DMS153 (cell line): ENCODE measurements at places on chromosomes 2 and 18.

DNA sequence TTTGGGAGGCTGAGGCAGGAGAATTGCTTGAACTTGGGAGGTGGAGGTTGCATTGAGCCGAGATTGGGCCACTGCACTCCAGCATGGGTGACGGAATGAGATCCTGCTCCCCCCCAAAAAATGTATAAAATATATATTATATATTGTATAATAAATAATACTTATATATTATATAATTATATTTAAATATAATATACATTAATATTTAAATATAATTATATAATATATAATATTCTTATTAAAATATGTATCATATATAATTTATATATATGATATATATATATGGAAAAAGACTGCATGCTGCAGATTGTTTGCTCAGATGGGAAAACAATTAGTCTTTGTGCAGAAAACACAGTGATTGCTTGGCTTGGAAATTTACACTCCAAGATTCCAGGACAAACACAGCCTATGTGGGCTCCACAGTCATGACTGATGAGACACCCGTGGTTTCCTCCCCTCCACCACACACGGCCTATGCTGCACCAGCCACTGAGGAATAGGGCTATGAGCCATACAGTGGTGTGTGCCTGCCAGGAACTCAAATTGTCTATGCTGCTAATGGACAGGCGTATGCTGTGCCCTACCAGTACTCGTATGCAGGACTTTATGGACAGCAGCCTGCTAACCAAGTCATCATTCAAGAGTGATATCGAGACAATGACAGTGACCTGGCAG lies 30.0 kb downstream of the PMAIP1 start:
- DNase-seq: no peak

DNA sequence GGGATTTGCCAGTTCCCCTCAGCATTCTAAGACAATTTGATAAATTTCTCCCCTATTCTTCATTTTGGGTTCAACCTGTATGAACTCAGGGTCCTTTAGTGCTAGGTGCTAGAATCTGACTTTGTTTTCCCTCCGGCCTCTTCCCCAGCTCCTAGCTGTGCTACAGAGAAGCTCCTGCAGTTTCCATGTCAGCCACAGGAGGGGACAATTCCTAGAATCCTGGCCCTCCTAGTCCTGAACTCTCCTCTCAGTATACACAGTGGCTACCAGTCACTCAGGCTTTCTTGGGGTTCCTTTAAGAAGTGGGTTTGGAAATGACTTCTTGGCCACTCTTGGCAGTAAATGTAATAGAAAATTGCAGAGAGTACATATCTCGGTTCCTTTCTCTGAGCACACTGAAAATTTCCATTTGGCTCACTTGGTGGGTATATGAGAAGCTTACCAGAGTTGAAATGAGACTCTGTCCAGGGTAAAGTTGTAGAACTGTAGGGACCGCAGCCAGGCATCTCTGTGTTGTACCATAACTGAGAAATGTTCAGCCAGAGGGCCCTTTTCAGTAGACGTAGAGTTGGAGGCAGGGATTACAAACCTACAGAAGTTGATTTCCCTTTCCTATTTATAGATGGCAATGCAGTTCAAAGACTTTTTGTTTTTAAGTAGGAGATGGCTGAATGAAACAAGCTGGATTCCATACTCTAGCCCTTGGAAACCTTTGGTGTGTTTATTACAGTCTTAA lies 5.0 kb upstream of the CHST10 start:
- DNase-seq: no peak

DNA sequence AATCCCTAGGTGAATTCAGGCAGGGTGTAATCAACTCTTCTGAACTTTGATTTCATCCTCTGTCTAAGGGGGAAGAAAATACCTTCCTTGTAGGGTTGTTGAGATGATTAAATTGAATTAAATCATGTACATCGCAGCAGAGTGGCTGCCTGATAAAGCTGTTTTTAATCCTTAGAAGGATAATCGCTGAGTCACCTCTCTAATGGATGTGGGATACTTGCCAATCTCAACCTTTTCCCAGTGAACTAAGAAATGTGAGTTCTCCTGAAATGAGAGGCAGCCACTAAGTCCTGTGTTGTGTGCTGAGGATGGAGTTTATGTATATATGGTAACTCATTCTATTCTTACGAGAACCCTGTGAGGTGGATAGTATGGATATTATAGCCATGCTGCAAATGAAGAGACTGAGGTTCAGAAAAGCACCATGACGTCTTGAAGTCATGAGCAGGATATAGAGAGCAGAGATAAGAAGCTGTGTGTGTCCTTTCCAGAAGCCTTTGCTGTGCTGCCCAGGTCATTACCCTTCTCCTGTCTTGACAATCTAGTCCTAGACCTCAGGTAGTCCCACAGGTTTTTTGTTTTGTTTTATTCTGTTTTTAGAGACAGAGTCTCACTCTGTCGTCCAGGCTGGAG lies 93.3 kb downstream of the HNRNPLL start:
- no peak for DNase-seq

DNA sequence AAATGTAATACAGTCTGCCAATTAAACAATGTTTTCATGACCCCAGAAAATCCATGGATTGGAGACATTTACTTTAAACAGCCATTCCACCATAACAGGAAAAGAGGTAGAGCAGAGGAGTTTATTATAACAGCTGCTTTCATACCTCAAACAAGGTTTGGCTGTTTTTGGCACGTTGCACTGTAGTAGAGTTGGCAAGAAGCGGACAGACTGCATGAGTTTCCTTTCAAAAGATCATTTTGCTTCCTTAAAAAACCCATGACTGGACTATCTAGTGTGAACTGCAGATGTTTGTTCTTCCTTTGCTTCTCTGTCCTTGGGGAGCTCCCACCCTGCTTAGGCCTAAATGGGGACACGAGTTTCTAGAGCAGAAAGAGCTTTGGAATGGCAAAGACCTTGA lies 108.5 kb upstream of the THOC1 start:
- no peak for DNase-seq

- DNase-seq: no peak
These were observed 113.5 kb downstream of the FEZ2 start for GRCh38 chr2:36484454-36484853.

DNA sequence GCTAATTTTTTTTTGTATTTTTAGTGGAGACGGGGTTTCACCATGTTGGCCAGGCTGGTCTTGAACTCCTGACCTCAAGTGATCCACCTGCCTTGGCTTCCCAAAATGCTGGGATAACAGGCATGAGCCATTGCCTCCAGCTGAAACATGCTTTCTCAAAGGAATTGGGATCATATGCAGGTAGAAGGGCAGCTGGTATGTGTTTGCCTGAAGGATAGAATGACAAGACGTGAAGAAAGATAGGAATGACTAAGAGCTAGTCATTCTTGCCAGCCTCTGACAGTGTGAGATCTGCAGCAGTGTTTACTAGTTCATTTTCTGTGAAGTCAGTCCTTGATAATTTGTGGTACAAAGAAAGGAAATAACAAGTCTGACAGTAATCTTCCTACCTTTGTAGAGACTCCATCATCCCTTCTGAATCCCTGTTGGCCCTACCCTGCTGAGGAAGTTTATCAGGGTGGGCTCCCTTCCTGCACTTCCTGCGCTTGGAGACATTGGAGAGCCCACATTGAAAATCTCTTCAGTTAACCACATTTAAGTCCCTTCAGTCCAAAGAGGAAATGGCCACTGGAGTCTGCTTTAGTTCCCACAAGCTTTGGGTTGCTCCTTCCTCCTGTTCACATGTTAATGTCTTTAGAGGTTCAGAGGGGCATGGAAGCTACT lies 14.7 kb downstream of the CFLAR start:
- DNase-seq: no peak

DNA sequence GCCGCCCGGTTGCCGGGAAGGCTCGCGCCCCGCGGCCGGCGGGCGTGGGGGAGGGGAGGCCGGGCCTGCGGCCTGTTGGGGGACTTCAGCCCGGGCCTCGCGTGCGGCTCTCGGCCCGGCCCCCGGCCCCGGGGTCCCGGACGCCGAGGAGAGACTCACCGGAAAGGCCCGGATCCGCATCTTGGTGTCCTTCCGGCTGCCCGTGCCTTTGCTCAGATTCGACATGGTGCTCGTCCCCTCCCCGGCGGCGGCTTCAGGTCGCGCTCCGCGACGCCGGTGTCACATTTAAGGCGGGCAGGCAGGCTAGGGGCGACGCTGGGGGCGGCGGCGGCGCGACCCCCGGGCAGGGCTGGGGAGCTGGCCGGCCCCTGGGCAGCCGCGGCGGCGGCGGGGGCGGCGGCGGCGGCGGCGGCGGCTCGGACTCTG lies 365 bp downstream of the CUL3 start:
- DNase-seq: no peak

DNA sequence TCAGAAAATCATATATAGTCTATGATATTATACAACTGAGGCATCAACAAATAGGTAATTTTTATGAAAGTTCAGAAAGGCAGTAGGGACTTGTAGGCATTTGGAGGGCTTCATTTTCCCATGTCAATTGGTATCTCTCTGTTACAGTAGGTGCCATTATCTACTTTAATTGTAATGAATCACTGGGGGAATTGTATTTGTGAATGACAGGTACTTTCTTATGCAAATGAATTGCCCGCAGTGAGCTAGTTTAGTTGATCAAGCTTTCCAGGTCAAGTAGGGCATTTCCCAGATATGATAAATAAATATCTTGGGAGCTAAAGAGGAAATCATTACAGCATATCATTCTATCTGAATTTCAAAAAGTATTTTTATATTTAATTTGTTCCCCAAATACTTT lies 1116.3 kb downstream of the DPP10 start:
- no peak for DNase-seq

DNA sequence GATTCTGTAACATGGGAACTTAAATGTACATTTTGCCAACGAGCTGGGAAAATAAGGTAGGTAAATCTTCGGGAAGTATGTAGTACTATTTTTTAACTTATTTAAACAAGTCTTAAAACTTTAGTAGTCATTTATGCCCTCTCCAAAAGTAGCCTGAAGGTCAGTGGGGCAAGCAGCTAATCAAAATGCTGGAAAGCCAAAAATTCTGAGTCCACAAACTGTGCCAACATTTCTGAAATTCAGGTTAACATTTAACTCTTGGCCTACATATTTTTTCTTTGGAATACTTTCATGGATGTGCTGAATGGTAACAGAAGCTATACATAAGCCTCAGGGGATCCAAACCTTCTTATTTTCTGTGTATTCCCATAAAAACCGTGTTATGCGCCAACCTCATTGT lies 26.3 kb downstream of the WDR75 start:
- DNase-seq: no peak

DNA sequence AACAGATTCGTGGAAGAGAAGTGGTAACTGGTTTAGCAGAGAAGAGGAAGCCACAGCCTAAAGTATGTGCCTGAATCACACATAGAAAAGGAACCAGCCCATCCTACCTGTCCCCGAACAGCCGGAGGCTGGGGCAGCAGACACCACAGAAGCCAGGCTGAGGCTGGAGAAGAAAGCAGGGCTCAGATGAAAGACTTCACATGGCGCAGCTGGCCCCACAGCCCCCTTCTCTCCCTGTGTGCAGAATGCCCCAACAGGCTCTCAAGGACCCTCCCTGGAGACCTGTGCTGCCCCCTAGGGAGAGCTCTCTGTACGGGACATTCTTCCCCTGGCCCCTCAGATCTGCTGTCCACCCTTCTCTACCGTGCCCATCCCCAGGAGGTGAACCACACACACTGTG lies 83.5 kb upstream of the RAB12 start:
- DNase-seq: no peak

DNA sequence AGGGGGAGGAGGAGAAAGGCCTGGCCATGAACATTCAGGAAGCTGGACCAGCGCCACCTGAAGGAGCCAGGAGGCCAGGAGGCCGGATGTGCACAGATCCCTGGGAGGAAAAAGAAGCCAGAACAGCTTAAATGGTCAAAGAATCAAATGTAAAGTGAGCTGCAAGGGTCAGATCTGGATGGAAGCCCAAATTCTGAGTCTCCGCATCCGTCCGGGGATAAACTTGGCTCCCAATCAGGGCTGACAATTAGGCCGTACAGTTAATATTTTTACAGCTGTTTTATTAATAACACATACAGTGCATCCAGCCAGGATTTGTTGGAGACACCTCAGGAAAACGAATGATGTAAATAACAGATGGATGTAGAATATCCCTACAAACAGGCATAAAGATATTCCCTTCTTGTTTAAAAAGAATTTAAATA lies 495.1 kb upstream of the TCF4 start:
- DNase-seq: no peak

GRCh38 chr2:69067866-69068265 lies 54.9 kb downstream of the ANTXR1 start:
- DNase-seq: no peak

DNA sequence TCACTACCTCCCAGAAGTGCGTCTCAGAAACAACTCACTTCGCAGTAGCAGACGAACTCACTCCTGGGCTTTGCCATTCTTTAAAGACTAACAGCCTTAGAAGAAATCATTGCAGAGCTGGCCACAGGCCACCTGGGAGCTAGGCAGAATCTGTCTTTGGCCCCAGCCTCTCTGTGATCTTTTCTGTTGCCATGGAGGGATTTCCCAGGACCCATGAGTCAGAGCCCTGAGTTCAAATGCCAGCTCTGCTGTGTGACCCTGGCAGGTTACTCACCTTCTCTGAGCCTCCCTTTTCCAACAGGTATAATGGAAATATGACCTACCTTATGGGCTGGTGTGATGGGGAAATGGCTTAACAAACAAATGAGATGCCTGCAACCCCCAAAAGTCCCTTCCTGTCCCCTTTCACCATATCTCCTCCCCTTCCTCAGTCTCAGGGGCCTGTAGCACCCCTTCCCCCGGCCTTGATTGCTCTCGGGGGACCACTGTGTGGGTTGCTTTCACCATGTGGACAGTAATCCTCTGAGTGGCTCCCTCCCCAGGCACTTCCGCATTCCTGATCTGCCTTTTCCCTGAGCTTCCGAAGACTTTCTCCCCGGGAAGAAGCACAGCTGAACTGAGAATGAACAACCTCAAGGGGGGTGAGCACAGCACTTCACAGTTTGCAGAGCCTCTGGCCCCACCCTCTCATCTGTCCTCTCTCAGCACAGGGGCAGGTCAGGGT lies 34.0 kb upstream of the SLC66A3 start:
- DNase-seq: no peak

DNA sequence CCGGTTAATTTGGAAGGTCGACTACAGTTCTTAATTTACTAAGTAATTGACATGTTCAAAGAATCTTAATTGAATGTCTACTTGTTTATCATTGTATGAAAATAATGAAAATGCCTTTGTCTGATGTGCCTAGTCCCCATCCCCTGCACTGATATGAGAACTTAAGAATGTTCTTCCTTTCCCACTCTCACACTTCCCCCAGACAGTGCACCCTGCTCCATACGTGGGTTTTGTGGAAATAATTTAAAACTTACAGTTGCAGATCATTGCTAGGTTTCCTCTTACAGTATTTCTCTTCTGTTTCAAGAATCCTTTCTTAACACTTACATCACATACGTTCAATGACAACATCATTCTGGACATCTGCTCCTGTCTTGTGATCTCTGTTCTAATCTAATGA lies 3.5 kb downstream of the ICOS start:
- no peak for DNase-seq

- no peak for DNase-seq
These were observed 47.0 kb downstream of the KIF5C start for GRCh38 chr2:148922062-148922461.

- DNase-seq: no peak
These were observed 54.7 kb upstream of the OTOF start for GRCh38 chr2:26532301-26533250.

- no peak for DNase-seq
These were observed 9.3 kb downstream of the NOSTRIN start for GRCh38 chr2:168811696-168812095.

GRCh38 chr2:132477962-132478361 lies 61.4 kb downstream of the GPR39 start:
- DNase-seq: no peak
